ENCODE measurements at places on chromosomes 13 and 19.

GRCh38 chr19:42131149-42132029 lies 857 bp downstream of the POU2F2 start:
- DNase-seq, result no peak

DNA sequence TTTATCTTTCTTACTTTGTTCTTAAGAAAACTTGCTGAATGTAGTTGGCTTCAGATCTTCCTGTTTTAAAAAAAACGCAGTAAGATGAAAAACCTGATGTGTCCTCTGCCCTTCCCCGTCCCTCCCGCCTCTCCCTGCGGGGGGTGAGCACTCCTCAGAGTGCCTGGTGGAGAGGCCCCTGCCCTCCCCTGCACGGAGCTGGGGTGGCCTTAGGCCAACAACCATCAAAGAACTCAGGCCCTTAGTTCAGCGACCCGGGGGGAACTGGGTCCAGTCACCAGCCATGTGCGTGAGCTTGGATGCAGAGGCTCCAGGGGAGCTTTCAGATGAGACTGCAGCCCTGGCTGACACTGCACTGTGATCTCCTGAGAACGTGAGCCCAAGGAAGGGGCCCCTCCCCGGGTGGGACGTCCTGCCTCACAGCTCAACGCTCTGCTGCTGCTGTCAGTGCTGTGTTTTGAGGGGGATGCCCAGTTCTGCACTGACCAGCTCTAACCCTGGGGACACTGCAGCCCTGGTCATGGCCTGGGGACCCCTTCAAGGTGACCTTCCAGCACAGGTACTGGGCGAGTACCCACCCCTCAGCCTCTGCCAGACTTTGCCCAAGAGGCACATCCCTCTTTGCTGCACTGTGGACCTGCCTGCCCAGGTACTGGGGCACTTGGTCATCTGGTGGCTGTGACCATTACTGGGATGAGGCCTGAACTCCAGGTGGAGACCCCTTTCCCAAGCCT lies 42.7 kb downstream of the ANKRD10 start:
- DNase-seq, result no peak

GRCh38 chr13:42758515-42758914 lies 22.9 kb upstream of the FAM216B start:
- no peak for DNase-seq

DNA sequence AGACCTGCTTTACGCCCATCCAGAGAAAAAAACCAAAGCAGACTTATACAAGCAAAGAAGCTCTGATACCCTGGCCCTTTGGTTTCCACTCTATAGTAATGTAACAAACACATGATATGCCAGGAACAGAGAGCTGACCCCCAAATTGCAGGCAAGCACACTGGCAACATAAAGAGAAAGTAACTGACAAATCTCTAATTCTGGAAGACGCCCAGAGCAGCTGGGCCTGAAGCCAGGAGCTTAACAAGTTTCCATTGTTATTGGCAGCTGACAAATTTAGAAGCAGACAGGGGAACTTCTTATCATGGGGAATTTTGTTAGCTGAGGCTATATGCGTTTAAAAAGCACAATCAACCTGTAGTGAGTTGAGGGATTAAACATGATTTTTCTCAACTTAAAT lies 158.0 kb downstream of the DLEU7 start:
- DNase-seq, result no peak

DNA sequence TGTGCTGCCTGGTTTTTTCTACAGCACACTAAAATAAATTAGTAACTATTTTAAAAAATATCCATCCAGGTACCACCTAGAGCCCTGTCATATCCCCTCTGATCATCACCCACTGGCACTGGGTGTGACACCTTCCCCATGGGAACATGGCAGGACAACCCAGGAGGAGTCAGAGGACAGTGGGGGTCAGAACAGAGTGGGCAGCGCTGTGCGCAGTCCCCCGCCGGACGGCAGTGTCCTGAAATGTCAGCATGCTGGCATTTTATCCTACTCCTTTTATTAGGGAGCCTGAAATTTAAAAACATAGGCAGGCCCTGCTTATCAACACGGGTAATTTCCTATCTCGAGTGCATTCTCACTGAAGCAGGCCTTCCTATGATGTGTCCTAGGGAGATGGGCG lies 42.1 kb upstream of the GAS6 start:
- no peak for DNase-seq

DNA sequence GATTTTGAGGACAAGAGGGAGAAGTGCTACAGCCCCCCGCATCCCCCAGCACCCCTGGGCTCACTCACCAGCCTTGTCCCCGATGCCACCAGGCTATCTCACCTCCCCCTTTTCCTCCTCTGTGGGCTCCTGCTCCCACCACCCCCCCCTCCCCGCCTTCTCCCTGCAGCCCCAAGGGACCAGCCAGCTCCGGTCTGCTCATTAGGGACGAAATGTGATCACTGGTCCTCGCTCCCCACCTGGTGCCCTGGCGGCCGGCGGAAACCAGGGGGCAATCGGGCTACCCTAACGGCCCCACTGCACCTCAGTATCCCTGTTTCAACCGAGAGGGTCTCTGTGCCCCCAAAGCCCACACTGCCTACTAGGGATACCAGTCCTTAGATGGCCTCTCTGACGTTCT lies 2.7 kb downstream of the GPR4 start:
- no peak for DNase-seq

DNA sequence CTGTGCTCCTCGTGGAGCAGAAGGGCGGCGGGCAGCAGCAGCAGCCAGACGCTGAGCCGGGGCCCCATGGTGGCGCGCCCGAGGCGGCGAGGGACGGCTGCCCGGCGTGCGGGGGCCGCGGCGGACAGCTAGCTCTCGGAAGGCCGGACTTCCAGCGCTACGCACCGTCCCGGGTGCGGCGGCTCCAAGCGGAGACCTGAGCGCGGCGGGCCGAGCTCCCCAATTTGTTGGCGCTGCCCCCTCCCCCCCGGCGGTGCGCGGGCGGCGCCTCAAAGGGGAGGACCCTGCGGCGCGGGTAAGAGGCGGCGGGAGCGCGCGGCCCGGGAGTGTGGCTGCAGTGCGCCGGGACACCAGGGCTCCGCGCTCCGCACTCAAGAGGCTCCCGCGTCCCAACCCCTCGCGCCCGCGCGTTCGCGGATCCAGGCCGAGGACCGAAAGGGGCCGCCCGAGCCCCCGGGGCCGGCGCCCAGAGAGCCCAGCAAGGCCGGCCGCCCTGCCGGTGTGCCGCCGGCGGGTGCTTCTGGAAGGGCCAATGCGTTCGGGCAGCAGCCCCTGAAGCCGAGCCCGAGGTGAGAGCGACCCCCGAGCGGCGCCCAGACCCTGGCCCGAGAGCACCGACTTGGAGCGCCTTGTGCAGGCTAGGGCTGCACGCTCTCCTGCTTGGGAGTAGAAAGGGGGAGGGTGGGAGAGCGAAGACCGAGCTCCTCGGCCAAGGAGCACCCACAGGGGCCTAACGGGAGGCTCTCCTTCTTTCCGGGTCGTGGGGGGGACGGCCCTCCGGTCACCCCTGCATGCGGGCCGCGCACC lies at the start of the genes COL4A1 and COL4A2:
Gene COL4A1, minus strand, starts transcription at position 198 of the 807 bp plus-strand sequence. Its CDS starts 130 bp downstream, at position 68.
Gene COL4A2, plus strand, starts transcription at position 325 of the 807 bp plus-strand sequence. CDS start 620 bp downstream, outside the sequence.
- DNase-seq, result no peak

DNA sequence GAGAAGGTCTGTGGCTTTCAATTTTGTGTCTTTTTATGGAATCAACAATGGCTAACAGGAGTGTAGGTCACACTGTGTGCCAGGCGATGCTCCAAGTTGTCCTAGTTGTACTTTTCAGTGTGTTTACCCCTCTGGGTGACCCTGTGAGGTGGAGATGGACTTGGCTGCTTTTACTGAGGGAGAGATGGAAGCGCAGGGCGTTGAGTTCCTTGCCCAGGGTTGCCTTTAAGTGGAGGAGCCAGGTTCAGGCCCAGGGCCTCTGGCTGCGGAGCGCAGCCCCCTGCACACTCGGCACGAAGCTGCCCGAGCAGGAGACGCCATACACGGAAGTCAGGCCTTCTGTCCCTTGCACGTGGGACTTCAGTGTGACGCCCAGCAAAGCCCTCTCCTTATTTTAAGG lies 112.8 kb downstream of the RAB20 start:
- no peak for DNase-seq

- no peak for DNase-seq
These were observed 91.8 kb downstream of the UBL3 start for GRCh38 chr13:29758531-29759114.
